ENCODE measurements at places on chromosomes 2 and 18.

- DNase-seq: no peak
These were observed 228.9 kb upstream of the SPOPL start for GRCh38 chr2:138272524-138273195.

DNA sequence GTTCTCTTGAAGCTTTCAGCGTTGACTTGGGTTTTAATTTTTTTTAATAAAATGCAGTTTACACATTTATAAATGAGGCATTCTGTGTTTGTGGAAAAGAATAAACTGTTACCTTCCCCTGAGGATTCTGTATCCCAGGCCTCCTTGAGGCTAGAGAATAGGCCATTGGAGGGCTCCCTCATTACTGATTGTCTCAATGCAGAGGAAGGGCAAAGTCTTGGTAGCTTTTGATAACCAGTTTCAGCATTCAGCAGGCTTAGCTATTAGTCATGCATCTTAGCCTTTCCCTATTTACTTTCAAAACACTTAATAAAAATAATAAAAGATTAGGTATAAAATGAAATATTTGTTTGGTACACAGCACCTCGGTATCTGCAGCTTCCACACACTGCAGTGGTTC, 58.1 kb upstream of the OTX1 start:
- no peak for DNase-seq

DNA sequence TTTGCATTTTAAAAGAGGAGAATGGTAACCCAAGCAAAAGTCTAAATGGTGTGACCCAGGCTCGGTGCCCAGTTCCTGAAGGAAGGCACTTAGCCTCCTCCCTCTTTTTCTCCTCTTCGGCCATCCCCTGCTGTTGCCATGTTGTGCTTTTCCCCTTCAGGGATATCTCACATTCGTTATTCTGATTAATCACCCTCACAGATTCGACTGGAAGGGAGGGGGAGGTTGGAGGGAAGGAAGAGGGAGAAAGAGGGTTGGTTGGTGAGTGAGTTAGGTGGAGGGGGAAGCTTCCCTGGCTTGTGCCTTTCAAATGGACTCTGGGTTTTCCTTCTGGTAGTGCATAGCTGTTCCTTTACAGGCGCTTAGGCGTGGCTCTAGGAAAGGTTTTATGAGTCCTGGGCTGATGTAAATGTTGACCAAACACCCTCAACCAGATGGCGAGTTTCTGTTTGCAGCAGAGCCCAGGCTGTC, 39.0 kb upstream of the LYPD6B start:
- DNase-seq: no peak

- no peak for DNase-seq
These were observed 68.3 kb downstream of the ICOS start for GRCh38 chr2:204004912-204005311.

DNA sequence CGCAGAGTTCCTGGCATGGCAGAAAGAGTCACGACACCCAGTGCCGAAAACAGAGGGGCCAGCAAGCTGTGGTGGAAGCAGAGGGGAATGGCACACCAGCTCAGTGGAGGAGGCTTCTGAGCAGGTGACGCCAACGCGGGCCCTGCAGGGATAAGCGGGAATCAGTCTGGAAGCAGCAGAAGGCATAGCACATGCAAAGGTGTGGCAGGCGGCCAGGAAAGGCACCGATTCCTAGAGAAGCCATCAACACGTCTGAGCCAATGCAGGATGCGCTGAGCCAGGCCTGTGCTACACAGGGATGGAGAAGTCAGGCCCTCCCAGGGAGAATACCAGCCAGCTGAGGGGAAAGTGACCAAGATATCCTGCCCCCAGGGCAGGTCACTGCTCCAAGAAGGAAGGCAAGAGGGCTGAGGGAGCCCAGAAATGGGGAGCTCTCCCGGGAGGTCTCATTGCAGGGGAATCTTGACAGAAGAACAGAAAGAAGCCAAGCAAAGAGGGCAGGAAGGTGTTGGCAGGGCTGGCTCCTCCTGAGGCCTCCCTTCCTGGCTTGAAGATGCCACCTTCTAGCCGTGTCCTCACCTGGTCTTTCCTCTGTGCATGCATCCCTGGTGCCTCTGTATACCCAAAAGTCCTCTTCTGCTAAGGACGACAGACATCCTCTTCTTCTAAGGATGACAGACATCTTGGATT, 16.3 kb downstream of the TEX51 start:
- DNase-seq: no peak

DNA sequence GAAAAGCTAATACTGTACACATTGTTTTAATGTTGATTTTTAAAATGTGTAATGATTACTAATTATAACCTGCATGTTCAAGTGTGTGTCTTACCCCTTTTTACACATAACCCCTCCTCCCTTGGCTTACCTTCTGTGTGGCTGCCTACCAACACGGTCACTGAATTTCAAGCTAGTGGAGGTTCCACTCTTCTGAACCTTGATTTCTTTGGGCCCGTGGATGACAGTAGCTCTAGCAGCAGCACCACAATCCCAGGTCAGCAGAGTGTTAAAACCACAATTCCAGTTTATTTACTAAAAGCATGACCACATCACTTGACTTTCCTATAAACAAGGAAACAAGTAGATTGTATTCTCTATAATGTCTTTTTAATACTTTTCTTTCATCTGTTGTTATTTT, 56.9 kb downstream of the AFTPH start:
- DNase-seq: no peak

GRCh38 chr2:16647992-16648617, 17.5 kb downstream of the CYRIA start:
- DNase-seq: no peak

- DNase-seq: no peak
These were observed 71.4 kb downstream of the WDSUB1 start for GRCh38 chr2:159215116-159215515.

DNA sequence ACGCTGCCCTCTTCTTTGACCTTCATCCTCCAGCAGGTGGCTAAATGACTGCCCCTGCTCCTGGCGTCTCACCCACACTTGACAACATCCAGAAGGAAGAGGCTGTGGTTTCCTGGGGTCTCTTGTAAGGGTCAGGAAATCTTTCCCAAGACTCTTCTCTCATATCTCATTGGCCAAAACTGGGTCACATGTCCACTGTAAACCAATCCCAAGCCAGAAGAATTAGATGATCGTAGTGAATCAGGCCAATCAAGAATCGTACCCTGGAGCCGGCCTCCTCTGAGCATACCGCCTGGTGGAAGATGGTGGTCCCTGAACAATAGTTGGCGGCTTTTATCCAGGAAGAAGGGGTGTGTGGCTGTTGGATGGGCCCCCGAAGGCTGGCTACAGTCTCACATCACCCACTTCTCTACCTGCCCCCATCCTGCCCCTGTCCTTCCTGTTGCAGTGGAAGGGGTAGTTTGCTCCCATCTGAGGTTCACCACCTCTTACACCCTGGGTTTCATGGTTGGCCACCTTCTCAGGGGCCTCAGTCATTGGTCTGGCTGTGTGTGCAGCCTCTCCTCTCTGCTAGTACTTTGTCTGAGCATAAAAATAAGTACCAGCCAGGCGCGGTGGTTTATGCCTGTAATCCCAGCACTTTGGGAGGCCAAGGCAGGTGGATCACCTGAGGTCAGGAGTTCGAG, 3.8 kb downstream of the SAG start:
- no peak for DNase-seq

- DNase-seq: no peak
These were observed 49.9 kb downstream of the IMPA2 start for GRCh38 chr18:12031181-12031580.

DNA sequence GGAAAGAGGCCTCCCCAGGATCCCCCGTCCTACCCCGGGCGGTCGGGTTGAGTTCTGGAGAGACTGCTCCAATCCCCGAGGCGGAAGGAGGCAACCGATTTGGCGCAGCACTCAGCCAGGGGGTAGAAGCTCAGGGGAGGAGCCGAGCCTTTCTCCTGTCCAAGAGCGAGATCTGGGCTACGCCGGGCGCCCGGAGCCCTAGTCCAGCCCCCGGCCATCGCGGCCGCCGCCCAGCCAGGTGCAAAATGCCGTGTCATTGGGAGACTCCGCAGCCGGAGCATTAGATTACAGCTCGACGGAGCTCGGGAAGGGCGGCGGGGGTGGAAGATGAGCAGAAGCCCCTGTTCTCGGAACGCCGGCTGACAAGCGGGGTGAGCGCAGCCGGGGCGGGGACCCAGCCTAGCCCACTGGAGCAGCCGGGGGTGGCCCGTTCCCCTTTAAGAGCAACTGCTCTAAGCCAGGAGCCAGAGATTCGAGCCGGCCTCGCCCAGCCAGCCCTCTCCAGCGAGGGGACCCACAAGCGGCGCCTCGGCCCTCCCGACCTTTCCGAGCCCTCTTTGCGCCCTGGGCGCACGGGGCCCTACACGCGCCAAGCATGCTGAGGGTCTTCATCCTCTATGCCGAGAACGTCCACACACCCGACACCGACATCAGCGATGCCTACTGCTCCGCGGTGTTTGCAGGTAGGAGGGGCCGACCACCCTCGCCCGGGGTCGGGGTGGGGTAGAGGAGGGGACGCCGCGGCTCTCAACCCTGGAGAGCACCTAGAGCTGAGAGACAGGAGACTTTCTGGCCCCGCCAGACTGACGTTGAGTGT, at the start of gene DYSF:
TSS of gene DYSF (plus strand) at position 158 of the 817 bp plus-strand sequence.
- DNase-seq: no peak
